ENCODE measurements at places on chromosomes 6 and 20.
A peak's percentile ranks its signal among the peaks of the same experiment; 100 is the strongest.

- no peak for DNase-seq
Measured at GRCh38 chr6:2920671-2921112, 17.6 kb upstream of the SERPINB9 start.

GRCh38 chr6:4543596-4543995, 232.6 kb upstream of the CDYL start:
- no peak for DNase-seq

DNA sequence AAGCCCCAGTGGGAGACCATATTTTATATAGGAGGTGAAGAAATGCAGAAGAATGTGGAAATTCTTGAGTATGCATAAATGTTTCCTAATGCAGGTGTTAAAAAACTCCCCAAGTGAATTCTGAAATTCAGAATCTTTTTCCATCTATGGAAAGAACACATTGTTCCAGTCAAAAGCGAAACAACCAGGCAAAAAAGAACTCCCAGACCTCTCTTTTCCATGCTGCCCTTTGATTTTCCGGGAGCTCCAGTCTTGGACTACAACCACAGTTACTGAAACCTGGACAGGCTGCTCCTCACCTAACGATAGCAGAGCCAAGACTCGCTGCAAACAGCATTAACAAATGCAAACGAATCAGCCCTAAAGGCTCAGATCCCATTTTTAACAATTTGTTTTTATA, 108.7 kb upstream of the CNKSR3 start:
- DNase-seq: no peak

- peak; percentile 20 for DNase-seq
Measured at GRCh38 chr20:40578961-40579360, 110.1 kb downstream of the MAFB start.
